ENCODE measurements at places on chromosomes 7 and 10.
A peak's percentile ranks its signal among the peaks of the same experiment; 100 is the strongest.

GRCh38 chr7:45020915-45021314, 20.9 kb downstream of the CCM2 start:
- DNase-seq, result no peak

DNA sequence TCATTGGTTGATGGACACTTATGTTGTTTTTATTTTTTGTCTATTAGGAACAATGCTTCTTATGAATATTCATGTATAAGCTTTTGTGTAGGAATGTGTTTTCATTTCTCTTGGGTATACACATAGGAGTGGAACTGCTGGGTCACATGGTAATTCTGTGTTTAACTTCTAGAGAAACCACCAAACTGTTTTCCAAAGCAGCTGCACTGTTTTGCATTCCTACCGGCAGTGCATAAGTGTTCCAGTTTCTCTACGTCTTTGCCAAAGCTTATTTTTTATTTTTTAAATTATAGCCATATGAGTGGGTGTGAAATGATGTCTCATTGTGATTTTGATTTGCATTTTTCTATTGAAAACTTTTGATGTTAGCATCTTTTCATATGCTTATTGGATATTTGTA, 51.3 kb downstream of the ADK start:
- no peak for DNase-seq

- DNase-seq, result no peak
Observed at GRCh38 chr10:129531195-129531968, 64.3 kb downstream of the MGMT start.

DNA sequence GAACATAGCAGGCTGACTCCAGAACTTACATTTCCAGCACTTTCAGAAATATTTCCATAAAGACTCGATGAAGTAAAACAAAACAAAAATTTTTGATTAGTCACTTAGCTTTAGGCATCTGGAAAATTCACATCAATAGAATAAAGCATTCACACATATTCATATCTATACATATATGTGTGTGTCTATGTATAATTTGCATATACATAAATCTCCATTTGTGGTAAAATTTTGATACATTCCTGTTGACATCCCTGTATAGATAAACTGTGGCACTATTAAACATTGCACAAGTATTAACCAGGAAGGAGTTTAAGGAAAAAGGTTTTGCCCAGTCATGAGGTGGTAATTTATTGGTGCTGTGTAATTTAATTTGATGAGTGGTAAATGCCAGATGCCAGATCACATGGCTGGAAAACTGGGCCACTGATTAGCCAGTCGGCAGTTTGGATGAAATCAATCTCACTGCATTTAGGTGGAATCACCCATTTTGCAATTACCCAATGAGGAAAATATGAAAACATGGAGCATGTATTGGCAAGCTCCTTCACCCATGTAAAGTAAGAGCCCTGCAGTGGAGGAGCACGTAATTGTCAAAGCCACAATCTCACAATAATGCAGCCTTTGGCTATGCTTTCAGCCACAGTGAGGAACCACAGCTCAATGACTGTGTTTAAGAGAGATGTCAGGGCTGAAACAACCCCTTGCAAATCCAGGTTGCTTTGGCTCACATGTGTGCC, 294.6 kb downstream of the RNLS start:
- no peak for DNase-seq

DNA sequence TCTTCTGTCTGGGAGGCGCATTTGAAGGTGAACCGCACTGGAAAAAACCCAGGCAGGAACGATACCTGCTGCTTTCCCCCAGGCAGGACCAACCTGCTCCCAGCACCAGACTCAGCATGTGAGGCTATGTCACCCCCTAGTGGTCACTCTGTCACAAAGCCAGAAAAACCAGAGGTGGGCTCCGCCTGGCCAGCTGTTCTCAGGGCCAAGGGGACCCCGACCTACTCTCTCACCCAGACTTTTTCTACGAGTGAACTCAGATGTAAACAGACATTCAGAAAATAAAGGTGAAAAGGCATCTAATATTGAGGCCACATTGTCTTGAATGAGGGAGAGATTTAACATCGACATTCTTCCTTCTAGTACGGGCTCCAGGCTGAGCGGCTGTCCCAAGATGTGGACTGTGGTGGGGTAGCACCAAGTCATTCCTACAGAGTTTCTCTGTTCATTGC, 117.3 kb downstream of the PRKAG2 start:
- DNase-seq, result peak; percentile 30

GRCh38 chr10:127577376-127578258, 28.5 kb downstream of the NPS start:
- peak; percentile 46 for DNase-seq

DNA sequence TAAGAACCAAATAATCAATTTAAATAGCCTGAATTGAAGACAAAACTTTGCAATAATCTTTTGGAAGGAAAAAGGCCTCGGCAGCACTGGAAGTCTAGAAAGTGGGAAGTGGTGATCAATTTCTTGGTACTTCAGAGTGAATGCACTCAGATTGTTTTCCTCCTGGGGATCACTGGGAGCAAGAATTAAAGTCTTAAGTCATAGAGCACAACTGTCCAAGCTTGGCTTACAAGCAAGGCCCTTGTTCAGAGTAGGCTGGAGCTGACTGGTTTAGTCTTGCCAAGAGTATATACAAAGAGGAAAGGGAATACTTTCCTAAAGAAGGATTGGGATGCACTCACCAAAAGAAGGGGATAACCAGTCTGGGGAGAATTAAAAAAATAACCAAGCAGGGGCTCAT, 637.1 kb downstream of the CCSER2 start:
- no peak for DNase-seq

GRCh38 chr10:97462309-97462708, 16.3 kb downstream of the ZDHHC16 start:
- no peak for DNase-seq

DNA sequence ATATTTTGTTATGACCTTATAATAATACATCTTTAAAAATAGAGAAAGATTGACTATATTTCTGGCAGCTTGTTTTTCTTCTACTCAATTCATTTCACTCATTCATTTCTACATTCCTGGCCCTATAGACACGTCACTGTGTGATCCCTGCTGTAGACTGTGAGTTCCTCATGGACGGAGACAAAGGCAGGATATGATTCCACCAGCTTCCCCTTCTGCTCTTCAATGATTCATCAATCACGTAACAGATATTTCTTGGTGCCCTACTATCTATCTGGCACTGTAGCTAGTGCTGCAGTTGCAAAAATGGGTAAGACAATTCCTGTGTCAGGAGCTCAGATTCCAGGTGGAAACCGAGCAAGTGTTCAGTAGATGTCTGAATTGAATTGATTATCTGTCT, 415.0 kb downstream of the SFMBT2 start:
- DNase-seq, result no peak

- peak; percentile 80 for DNase-seq
Observed at GRCh38 chr10:101291331-101292193, 62.3 kb upstream of the LBX1 start.

- DNase-seq, result peak; percentile 75
Observed at GRCh38 chr10:86752311-86752710, 4.1 kb upstream of the BMPR1A start.

DNA sequence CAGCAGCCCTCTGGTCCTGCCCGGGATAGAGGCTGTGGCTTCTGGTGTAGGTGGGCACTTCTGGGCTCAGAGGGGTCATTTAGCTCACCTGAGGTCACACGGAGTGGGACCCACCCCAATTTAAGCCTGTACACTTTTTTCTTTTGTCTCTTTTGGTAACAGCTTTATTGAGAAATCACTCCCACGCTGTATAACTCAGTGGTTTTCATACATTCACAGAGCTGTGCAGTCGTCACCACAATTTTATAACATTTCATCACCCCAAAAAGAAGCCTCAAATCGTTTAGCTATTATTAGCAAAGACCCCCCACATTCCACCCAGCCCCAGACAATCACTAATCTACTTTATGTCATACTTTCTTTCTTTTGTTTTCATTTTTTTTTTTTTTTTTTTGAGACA, 62.3 kb downstream of the LHPP start:
- DNase-seq, result no peak

GRCh38 chr10:131869344-131869743, 31.5 kb upstream of the PPP2R2D start:
- no peak for DNase-seq

DNA sequence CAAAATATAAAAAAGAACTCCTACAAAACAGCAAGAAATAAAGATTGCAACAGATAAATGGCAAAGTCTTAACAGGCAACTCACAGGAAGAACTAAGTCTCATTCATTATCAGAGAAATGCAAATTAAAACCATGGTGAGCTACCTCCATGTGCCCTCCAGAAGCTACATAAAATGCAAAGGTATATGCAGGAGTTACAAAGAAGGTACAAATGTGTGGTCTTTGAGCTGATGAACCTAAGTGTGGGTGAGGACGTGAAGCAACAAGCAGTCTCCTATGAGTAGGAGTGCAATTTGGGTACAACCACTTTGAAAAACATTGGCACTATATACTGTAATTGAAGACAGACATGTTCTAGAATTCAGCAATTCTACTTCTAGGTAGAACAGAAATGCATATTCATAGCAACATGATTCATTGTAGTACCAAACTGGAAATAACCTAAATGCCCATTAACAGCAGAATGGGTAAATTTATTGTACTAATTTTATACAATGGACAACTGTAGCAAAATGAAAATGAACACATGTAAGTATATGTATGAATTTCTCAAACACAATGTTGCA, 61.6 kb upstream of the KCNMA1 start:
- DNase-seq, result no peak

DNA sequence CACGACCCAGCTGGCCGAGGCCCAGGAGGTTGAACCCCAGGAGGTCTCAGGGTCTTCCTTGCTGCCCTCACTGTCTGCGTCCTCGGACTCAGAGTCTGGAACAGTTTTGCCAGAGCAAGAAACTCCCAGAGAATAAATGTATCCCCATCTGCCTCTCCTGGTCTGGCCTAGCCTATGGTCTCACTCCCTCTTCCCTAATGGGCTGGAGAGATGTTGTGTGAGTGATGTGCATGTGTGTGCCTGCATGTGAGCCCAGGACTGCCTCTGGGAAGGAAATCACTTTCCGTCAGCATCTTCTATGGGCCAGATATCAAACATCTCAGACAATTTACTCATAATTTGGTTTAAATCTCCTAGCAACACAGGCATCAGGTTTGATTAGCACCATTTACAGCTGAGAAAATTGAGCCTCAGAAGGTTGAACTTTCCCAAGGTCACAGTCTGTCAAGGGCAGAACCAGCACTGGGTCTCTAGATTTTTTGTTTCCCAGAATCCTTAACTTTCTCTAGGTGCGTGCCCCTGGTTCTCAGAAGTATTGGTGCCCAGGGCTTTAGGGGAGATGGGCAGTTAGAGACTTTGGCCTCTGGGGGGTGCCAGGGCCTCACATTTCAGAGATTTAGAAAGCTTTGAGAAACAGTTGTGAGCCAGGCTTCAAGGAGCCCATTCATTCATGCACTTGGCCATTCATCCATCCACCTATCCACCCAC, 4.9 kb downstream of the TMEM270 start:
- DNase-seq, result peak; percentile 2

GRCh38 chr7:141731476-141732149, 6.5 kb upstream of the SSBP1 start:
- DNase-seq, result no peak
